ENCODE measurements at places on chromosomes 16 and 17.
A peak's percentile ranks its signal among the peaks of the same experiment; 100 is the strongest.

GRCh38 chr17:10051112-10051511 is 146.0 kb upstream of the RCVRN start:
- DNase-seq, result no peak

- no peak for DNase-seq
Measured at GRCh38 chr16:83994087-83994486, 26.0 kb downstream of the NECAB2 start.

DNA sequence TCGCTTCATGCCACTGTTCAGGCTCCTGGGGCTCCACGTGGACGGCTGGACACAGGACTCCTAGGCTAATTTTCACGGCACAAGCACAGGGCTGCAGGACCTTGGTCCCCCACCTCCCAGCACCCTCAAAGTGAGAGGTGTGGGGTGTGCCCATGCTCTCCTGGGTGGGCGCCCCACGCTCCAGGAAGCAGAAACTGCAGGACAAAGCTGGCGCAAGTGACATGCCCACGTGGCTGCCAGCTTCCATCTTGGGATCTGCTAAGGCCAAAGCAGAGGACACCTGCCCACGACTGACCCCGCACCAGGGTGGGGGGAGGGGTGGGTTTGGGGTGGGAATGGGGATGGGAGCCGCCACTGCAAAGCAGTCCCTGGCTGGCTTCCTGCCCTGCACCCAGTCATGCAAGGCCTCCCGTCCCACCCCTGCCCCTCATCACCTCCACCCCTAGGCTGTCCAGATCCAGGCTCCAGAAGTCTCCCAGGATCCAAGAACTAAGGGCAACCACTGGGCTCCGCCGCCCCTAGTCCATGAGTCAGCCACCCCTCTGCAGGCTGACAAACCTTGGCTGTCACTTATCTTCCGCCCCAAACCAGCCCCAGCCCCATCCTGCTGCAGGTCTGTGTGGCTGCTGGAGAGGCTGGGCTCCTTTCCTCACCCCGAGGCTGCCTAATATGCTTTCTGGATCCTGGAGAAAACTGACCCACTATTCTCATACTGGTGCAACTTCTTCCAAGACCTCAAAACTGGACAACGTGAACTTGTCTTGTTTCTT is 11.1 kb downstream of the USP6 start:
- no peak for DNase-seq

- no peak for DNase-seq
Measured at GRCh38 chr16:12087901-12088421, 111.4 kb downstream of the SNX29 start.

GRCh38 chr16:2929693-2930092 is 18.0 kb downstream of the FLYWCH1 start:
- no peak for DNase-seq

DNA sequence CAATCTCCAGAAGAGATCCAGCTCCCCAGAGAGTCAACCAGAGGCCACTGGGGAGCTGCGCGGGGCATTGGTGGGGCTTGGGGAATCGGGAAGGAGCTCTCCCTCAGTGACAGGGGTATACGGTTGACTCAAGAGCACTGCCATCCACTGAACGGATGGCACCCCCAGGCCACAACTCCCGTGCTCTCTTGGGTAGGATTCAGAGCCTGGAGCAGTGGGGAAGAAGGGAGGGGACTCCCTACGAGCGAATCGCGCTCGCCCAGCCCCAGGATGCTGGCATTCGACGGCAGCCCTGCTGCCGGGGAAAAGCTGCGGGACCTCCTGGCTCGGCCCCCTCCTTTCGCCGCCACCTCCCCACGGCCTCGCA is 473 bp upstream of the TPPP3 start:
- no peak for DNase-seq

DNA sequence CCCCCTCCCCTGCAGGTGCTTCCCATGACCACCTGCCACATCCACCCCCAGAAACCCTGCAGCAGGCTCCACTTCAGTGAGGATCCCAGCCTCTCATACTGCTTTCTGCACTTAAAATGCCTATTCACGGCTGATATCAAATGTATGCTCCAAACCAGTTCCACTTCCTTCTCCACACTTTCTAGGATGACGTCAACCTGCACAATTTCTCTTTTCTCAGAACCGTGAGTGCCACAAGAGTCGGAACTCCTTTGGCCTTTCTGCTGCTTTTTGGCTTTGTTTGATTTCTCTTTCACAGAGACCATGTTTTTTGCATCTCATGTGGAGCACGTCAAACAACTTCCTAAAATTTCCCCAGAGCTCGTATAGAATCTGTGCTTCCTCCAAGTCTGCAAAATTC is 378.8 kb upstream of the TNRC6C start:
- no peak for DNase-seq

GRCh38 chr16:72961115-72961832 is 86.7 kb downstream of the ZFHX3 start:
- no peak for DNase-seq

DNA sequence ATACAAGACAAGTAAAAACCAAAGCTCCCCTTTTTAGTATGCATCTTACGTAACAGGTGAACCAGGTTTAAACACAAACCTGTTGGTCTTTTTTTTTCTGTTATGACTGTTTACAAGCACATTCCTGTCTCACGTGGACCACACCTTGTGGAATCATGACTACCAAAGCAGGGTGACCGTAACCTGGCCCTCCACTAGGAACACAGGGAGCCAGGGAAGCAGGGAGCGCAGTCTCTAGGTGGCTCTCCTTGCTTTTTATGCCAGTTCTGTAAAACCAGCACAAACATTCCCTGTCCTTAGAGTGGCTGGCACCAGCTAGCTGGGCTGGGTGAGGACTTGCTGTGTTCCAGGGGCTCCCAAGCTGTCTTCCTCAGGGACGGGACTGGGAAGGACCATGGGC is 44.1 kb downstream of the DDX19A start:
- DNase-seq, result no peak

DNA sequence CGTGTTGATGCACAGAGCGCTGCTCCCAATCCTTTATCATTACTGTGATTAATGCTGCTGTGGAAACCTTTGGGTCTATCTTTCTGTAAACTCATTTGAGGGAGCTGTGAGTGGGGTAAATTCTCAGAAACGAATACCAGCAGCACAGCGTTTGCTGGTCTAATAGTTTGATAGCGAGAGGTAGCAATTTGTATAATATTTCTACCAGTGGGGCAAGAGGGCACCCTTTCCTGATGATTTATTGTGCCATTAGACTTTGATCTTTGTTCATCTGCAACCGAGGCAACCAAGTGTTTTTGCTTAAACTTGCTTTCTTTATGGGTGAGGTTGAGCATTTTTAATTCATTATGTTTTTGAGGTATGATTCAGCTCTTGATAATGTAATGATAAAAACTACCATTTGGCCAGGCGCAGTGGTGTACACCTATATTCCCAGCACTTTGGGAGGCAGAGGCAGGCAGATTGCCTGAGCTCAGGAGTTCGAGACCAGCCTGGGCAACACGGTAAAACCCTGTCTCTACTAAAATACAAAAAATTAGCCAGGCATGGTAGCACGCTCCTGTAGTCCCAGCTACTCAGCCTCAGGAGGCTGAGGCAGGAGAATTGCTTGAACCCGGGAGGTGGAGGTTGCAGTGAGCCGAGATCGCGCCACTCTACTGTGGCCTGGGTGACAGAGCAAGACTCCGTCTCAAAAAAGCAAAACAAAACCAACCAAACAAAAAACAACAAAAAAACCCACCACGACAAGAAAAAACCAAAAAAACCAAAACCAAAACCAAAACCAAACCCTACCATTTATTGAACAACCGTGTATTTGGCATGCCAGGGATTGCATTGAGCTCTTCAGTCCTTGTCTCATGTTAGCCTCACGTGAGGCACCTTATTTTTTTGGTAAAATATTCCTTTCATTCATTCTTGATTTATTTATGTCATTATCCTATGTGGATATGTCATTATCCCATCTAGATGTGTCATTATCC is 81.5 kb downstream of the PLCG2 start:
- no peak for DNase-seq

DNA sequence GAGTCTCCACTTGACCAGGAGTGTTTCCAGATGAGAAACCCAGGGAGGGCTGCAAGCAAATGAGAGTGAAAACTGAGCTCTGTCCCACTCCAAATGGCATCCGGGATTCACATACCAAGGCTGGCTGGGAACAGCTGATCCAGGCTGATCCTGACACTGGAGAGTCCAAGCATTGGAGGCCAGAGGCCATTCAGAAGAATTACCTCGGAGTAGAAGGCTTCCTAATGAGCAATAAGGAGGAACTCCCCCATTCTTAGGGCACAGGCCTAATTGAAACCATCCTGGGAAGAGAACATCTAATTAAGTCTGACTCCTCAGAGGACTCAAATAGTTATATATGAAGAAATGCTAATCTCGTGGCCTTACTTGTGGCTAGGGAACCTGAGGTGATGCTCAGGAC is 142.8 kb downstream of the PRKCA start:
- no peak for DNase-seq

DNA sequence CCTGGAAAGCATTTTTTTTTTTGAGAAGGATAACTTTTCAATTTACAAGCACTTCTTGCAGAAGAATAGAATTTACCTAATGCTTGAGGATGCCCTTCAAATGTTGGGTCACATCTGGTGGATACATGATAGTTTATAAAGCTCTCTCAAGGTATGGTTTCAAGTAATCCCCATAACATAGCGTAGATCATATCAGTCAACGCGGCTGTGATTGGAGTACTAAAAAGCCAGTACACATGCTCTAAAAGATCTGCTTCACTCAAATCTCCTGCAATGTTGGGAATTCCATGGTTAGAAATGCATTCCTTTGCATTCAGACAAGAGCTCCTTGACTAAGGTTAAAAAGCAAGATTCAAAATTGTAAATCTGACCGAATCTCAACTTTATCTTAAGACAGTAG is 3.9 kb upstream of the KCNJ16 start:
- DNase-seq, result no peak

- no peak for DNase-seq
Measured at GRCh38 chr17:61399131-61400065, at the start of gene TBX2. Gene TBX2 (plus strand): TSS chr17:61399843. CDS start chr17:61400177, 334 bp downstream.

DNA sequence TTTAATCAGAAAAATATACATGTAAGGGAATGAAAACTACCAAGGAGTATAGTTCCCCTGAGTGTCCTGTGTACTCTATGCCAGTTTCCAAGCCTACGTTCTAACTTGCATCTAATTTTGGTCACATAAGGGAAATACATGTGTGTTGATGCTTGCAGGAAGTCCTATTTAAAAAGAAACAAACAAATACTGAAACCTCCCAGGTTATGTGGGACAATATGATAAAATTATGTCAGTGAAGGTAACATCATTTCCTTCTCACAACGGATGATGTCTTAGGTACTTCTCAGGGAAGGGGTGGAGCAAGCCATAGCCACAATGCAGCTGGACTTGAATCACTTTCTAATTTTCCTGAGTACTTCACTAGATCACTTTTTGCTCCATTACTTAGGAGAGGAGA is 115.9 kb downstream of the ZFHX3 start:
- no peak for DNase-seq

DNA sequence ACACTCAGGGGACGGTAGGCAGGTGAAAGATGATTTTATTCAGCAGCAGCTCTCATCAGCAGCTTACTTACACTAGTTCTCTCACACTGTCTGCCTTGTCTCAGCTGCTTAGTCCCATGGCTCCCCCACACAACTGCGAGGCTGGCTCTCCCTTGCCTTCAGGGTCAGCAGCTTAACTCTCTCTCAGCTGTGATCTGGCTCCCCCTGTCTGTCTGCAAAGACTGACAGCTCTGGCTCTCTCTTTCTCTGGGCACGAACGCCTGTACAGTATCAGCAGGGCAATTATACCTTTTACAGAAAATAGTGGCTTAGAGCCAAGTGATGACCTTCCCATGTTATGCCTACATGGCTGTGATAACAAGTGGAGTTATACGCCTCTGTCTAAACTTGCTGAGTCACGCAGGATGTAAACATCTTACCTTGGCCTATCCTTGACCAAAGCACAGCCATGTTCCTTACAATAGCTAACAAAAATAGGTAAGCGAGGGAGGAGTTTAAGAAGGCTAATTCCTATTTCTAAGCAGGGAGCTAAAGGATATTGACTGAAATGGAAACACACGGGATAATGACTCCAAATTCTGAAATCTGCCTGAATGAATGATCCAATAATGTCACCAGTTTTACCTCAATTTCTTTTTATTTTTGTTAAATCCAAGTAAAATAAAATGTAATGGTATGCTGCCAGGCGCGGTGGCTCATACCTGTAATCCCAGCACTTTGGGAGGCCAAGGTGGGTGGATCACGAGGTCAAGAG is 1.1 kb upstream of the NDUFAB1 start:
- DNase-seq, result peak; percentile 3

DNA sequence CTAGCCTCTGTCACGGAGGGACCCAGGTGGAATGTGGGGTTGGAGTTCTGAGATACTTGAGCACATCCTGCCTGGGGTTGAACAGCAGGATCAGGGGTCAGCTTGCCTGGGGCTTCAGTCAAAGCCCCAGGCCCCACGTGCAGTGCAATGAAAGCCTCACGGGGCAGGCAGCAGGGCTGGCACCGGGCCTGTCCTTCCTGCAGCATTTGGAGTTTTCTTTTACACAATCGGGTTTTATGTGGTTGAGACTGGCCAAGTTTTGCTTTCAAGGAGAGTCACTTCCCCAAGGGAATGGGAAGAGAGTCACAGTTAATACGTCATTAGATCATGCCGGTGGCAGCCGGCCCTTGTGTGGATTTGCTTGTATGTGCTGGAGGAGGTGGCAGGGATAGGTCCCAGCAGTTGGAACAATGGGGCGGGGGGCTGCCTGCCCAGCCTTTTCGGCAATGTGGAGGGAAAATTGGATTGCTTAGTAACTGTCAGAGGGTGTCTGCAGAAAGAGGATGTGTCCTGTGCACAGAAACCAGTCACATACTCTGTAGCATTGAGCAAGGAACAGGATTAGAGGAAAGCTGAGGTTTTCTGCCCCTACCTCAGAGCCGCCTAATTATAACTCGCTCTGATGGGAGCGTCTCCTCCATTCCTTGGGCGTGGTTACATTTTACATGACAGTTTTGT is 4.5 kb downstream of the RMI2 start:
- no peak for DNase-seq

- no peak for DNase-seq
Measured at GRCh38 chr16:66273644-66274334, 92.7 kb upstream of the CDH5 start.

GRCh38 chr16:635573-636205 is 416 bp downstream of the METTL26 start:
- DNase-seq, result no peak

DNA sequence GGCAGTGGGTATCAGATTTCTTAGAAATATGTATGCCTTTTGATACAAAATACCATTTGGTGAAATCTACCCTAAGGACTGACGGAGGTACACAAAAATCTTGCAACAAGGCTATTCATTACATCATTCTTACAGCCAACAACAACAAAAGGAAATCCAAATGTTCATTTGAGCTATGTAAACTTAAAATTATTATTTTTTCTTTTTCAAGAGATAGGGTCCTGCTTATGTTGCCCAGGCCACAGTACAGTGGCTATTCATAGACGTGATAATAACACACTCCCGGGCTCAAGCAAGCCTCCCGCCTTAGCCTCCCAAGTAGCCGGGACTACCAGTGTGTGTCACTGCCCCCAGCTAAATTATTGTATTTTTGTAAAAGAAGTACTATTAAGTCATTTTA is 9.0 kb downstream of the SRR start:
- DNase-seq, result no peak

DNA sequence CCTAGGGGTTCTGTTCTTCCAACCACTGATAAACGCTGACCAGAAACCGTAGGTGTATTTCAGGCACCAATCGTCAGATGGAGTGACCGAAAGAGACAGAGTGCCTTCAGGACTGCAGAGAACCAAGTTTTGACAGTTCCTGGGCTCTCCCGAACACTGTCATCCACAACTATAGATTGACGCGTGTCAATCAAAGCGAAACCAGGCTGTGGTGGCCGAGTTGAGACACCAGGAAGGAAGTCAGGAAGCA is 11.9 kb upstream of the AURKB start:
- DNase-seq, result no peak
